ENCODE measurements at places on chromosomes 16 and 17.

DNA sequence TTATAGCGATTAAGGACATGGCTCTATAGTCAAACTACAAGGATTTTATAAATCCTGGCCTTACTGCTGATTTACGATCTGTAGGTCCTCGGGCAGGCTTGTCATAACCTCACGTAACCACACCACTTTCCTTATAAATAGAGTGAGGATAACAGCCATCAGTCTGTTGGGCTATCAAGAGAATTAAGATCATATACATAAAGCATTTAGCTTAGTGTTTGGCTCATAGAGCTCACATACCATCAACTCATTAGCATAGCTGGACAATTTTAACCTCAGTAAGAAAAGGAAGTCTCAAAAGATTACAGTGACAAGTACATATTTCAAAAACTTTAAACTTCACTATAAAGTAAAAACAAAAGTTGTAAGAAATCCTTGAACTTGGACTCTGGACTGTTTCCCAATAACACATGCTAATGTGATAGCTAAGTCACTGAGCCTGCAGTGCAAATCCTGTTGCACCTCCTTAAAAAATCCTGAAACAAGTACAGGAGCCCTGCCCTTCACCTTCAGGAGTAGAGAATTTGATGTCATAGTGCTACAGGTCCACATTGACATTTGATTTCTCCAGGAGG, 20.8 kb upstream of the CLEC3A start:
- no peak for DNase-seq

- DNase-seq = no peak
Measured at GRCh38 chr16:1815461-1815860, 11.2 kb downstream of the HAGH start.

DNA sequence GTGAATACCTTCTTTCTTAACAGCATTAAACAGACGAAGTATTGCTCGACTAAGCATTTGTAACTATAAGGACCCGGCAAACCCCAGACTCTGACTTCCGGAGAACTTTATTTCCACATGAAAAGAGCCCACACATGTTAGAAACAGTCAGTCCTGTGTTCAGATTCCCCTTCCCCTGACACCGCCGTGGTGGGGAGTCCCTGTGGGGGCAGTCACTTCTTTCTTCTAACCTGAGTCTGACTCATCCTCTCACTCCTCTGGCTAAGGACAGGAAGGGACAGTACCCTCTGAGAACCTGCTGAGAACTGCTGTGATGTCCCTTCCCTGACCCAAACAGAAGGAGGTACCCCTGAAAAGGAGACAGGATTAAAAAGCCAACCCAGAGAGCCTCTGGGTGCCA, 165.1 kb downstream of the XYLT1 start:
- DNase-seq = no peak

DNA sequence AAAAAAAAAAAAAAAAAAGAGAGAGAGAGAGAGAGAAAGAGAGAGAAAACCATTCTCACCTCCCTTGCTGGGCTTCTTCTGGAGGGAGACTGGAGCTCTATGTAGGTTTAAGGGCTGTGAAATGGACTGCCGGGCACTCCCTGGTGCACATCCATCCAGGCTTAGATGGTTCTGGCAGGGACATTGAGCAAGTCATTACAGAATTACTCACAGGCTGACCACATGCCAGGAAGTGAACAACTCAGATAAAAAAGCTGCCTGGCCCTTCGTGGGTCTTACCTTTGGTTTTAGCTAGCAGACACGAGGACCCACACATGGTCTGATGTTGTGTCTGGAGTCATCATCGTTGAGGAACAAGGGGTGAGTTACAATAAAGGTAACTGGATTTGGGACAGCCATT, 847.4 kb upstream of the EEF2KMT start:
- DNase-seq = no peak

GRCh38 chr16:3661922-3662321, 7.4 kb downstream of the DNASE1 start:
- no peak for DNase-seq

GRCh38 chr16:70746040-70746707, 54.8 kb downstream of the VAC14 start:
- DNase-seq = no peak

- DNase-seq = no peak
Measured at GRCh38 chr16:3520841-3521240, 20.0 kb downstream of the CLUAP1 start.

DNA sequence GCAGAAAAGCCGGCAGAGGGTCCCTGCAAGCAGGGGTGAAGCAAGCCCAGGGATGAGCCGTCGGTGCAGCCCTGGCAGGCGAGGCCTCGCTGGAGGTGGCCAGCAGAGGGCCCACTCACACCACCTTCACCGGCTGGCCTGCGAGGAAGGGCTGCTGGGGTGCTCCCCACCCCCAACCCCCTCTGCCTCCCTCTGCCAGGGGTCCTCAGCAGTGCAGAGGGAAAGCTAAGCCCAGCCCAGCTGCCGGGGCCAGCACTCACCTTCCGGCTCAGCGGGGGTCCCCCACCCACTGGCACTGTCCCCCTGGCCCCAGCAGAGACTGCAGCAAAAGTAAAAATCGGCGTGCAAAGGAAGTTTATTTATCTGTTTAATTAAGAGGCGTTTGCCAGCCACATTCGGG, 113.4 kb downstream of the ENGASE start:
- no peak for DNase-seq

DNA sequence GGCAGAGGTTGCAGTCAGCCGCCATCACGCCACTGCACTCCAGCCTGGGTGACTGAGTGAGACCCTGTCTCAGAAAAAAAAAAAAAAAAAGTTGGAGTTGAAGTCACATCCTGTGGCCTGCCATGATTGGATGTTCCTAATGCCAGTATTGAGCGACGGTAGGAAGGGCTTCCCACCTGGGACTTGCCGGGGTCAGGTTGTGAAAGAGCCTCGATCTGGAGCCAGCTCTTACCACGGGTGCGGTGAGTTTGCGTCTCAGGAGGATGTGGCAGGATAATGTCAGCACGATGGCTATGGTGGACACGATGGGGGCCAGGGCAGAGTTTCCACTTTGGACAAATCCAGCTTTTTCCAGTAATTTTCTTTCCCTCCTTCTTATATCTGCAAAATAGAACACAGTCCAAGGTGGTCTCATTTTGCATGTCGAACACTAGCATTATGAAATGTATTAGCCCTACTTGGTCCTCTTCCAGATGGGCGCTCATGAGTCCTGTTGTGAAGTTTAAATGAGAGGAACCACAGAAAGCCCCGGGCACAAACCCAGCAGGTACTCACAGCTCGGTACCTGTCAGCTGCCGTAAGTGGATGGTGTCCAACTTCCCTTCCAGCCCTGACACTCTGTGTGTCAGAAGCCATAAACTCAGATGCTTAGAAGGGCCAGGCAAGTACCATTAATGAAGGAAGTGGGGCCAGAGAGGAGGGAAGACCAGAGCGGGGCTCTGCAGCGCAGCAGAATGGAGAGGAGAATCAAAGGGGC, 22.2 kb downstream of the ABCC12 start:
- DNase-seq = no peak

DNA sequence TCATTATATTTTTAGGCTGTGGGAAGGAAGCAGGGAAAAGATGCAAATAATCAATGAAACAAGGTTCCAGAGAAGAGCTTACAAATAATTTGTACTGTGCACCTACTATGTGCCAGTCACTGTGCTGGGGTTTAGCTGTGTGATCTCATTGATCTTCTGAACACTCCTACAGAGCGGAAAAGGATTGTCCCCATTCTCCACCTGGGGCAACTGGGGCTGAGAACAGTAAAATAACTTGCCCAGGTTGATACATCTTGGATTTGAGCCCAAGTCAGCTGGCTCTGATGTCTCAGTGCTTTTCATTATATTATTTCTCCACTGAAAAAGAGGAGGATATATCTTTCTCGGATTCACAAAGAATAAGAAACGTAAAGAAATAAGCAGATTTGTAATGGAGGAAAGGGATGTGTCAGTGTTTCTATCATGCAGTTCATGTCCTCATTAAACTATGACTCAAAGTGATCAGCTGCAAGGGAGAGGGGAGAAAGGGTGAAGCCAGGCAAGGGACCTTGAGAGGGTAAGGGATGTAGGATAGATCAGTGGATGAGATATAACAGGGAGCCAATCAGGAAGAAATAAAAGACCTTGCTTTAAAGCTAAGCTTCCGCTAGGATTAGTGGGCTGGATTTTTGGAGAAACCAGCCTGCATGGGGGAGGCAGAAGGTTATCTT, 143.6 kb upstream of the NOL11 start:
- DNase-seq = no peak

DNA sequence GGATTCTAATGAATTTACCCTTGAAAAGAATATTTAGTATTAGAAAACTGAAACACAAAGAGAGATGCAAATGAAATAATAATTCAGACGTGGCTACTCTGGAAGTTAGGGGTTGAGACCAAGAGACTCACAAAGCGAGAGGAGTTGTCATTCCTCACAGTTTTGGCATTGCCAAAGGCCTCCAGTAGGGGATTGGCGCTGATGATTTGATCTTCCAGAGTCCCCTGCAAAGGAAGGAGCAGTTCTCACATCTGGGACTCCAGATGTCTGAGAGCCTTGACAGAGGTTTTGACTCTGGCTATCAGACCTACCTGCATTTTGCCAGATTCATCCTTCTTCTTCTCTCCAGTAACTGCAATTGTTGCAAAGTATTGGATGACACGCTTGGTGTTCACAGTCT, 6.6 kb downstream of the MYH8 start:
- DNase-seq = no peak

DNA sequence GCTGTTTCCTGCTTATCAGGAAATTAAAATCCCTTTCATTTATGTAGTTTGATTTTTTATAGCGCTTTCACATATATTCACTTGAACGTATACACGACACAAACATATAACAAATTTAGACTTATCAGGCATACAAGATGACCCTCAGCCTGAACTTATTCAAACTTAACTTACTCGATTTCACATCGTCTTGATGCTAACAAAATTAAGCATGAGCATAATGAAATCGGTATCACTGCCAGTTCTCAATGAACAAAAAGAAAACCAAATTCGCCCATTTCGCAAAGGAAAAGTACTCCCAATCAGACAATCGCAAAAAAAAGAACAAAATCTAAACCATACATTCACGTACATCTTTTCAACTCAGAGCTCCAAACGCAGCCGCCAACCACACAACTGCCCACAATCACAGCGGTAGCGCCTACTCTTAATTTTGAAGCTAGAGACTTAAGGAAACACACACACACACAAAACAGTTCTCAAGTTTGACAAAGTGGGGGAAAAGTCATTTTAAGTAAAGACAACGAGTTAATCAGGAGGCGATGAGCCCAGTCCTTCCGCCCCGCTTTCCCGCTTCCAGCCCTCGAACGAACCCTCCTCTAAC, 1.1 kb downstream of the GJC1 start:
- no peak for DNase-seq

GRCh38 chr17:75353176-75353575, 52.3 kb downstream of the GRB2 start:
- no peak for DNase-seq

DNA sequence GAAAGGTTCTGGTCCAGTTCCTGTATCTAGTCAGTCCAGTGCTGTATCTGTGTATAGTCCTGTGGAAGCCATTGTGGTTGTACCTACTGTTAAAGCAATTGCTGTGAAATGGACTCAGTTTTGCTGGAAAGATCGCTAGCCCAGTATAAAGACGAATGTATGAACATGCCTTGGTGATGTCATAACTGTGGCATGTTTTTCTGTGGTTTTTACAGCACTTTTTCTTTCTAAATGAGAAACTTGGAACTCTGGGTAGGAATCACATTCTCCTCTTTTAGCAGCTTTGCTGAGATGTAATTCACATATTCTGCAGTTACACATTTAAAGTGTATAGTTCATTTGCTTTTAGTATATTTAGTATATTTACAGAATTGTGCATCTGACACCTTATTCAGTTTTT, 58.1 kb downstream of the MAP2K4 start:
- DNase-seq = peak; percentile 33

DNA sequence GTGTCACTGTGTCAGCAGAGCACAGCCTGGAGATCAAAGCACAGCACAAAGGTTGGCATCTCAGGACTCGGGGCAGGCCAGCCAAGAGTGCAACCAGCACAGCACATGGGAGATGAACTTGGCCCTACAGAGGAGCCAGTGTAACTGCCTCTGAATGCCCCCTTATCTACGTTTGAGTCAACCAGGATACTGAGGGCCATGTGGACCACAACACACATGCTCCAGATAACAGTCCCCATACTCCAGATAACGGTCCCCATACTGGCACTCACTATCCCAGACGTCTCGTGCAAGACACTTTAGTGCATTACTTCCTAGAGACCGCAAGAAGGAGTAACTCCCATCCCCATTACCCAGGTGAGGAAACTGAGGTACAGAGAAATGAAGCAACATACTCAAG, 88.2 kb downstream of the XYLT1 start:
- DNase-seq = no peak

DNA sequence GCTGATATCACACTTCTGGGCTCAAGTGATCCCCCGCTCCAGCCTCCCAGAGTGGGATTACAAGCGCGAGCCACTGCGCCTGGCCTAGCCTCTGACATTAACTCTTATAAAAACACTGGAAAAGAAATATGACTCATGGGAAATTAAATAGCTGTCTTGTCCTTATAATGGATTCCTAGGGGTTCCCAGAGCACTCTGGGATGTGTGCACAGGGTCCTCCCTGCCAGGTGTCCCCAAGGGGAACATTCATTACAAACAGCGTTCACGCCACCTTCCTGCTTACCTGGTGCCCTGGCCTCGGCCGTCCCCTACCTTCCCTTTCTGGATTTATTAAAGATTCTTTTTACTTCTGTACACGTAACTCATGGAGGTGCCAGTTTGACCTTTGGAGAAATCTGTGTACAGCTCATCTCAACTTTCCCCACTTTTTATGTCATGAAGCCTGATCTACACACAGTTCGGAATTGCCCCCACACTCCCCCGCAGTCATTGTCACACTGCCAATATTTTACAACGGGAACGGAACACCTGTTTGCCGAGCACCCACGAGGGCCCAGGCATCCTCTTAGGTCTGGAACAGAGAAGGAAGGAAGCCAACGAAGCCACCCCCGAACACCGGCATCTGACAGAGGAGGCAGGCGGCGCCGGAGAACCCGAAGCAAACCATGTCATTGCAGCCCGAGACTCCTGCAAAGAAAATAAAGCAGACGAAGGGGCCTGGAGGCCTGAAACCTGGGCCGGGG, 39.7 kb upstream of the MEAK7 start:
- no peak for DNase-seq

- no peak for DNase-seq
Measured at GRCh38 chr17:43534909-43535308, 11.2 kb downstream of the ETV4 start.

GRCh38 chr17:40326014-40326831, 17.2 kb downstream of the RARA start:
- no peak for DNase-seq

GRCh38 chr16:23709536-23709935, 3.5 kb downstream of the ERN2 start:
- DNase-seq = no peak

DNA sequence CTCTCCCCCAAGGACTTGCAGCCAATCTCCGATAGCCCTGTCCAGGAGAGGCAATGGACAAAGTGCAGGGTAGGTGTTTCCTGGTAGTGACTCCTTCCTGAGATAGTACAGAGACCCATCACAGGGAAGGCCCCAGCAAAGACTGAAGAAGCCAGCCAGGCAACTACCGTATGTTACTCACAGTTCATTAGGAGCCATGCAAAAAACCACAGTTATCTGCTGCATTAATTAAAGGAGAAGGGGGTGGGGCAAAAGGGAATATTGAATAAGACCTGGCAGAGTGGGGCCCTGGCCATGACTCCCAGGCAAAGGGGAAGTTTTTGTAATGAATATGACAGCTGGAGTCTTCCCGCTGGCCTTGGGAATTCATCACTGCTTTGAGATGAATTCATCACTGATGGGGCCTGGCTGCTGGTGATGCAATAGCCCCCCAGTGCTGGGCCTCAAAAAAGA, 2.5 kb upstream of the SLC13A2 start:
- no peak for DNase-seq

GRCh38 chr16:68740628-68741346, 3.7 kb downstream of the CDH1 start:
- no peak for DNase-seq
